ENCODE measurements at places on chromosomes 2 and 18.

DNA sequence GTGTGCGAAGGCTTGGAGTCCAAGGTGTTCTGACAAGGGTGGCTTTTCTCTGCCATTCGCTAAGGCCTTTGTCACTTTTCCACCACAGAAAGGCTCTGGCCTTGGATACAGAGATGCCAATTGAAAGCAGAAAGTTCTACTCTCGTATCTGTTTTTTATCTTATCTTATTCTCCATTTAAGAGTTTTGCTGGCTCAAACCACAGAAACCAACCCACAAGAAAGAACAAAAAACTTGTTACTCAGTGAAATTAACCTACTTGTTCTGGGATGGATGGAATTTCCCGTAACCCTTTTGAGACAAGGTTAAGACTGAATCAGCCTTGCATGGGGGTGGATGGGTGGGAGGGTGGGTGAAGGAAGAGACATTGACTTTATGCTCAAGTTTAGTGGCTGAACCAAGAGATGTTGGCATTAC lies 221.7 kb downstream of the CDH20 start:
- no peak for DNase-seq

DNA sequence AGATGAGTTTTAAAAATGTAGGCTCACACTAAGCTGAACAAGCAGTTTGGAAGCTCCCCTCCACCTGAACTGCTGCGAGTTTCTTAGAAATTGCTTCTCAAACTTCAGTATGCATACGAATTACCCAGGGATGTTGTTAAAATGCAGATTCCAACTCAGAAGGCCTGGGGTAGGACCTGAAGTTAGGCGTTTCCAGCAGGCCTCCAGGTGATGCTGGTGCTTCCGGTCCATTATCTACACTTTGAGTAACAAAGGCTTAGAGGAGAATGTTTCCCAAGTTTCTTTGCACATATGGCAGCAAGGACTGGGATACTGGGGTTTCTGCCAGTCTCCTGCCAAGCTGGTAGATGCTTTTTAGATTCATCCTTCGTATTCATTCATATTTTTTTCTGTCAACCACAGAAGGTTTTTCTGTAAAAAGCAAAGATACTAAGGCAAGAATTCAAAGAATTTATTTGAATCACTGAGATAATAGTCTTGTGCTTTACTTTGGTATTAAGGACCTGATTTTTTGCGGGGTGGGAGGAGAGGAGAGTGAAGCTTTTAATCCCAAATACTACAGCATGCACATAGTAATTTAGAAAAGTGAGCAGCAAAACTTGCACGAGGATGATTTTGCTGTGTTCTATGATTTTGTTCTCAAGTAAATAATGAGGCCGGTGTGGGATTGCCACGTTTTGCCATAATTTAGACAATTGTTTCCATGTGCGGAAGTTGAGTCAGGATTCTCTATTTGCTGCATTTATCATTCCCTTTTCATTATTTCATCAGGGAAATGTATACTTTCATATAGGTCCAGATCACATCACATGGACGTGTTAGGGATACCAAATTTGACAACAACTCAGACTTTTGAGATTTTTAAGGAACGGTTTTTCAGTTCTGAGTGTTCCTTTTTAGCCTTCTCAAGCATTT lies 137.6 kb upstream of the SPATS2L start:
- DNase-seq: no peak

DNA sequence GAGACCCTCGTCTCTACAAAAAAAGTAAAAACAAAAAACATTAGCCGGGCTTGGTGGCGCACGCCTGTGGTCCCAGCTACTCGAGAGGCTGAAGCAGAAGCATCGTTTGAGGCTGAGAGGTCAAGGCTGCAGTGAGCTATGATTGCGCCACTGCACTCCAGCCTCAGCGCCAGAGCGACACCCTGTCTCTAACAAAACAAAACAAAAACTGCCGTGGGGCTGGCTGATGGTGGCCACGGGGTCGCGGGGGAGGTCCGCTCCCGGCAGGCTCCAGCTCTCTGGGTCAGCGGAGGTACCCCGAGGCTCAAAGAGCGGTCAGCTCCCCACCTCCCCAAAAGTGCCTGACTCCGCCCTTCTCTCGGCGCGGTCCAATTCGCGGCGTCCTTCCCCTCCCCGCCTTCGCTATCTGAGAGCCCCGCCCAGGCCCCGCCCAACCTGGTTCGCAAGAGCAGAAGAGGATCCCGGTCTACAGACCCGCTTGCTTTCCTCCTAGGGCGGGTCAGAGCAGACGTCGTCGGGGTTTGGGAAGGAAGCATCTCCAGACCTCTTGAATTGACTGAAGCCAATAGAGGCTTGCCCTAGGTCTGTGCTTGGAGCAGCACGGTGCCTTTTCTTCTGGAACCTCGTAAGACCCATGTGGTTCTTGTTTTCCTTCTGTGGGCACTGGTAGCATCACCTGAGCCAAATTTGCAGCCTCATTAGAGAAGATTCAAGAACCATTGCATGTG lies 7.8 kb downstream of the RAX start:
- no peak for DNase-seq

- no peak for DNase-seq
These were observed 67.1 kb downstream of the MARCO start for GRCh38 chr2:119009110-119009509.

DNA sequence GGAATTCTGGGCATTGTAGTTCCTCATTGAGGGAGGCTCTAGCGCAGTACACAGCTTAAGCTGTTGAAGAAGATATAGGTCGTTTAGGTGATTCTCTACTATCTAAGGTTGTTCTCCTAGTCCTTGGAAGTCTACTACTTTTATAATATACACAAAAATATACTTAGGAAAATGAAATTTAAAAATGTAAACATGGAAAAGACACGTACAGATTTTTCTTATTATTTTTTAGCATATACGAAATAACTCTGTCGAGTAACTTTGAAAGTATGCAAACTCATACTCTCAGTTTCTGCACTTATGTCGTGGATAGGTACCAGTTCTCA lies 272 bp upstream of the FASTKD1 start:
- no peak for DNase-seq

DNA sequence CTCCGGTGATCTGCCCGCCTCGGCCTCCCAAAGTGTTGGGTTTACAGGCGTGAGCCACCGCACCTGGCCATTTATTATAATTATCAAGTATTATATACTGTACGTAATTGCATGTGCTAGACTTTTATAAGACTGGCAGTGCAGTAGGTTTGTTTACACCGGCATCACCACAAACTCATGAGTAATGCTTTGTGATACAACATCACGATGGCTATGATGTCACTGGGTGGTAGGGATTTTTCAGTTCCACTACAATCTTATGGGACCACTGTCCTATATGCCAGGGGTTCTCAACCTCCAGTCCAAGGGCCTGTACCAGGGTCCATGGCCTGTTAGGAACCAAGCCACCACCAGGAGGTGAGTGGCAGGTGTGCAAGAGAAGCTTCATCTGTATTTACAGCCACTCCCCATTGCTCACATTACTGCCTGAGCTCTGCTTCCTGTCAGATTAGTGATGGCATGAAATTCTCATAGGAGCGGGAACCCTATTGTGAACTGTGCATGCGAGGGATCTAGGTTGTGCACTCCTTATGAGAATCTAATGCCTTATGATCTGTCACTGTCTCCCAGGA lies 9.4 kb downstream of the SCYGR4 start:
- no peak for DNase-seq

DNA sequence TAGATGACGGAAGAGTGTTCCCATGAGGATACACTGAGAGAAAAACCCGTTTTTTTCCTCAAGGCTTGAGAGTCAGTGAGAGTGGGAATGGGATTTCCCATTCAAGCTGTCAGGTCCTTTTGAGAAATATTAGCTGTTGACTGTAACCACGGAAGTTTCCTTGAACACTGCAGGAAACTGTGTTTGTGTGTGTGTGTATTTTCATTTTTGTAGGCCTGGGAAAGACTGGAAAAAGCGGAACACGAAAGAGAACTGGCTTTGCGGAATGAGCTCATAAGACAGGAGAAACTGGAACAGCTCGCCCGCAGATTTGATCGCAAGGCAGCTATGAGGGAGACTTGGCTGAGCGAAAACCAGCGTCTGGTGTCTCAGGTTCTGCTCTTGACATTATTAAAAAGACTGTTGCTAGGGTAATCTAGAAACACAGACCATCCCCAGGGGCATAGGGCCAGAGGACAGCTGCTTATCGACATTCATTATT lies 98.8 kb upstream of the EML6 start:
- no peak for DNase-seq

DNA sequence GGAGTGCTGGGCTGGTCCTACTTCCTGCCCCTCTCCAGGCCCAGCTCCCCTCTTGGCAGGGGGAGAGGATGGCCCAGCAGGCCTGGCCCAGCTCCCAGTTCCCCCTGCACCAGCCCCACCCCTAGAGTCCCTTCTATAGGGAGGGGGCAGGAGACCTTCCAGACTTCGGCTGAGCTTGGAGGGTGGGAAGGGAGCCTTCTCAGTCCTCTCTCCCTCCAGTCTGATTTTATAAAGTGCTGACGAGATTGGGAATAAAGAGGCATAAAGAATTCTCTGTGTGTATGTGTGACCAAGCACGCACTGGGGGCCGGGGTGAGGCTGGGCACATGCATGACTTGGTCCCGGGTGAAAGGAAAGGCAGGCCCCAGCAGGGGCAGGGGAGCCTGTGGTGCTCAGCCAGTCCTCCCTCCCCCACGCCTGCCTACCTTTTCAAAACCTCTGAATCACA lies 5.1 kb downstream of the CHPF start:
- no peak for DNase-seq

- DNase-seq: no peak
These were observed 24.1 kb upstream of the ANXA4 start for GRCh38 chr2:69717861-69718273.

DNA sequence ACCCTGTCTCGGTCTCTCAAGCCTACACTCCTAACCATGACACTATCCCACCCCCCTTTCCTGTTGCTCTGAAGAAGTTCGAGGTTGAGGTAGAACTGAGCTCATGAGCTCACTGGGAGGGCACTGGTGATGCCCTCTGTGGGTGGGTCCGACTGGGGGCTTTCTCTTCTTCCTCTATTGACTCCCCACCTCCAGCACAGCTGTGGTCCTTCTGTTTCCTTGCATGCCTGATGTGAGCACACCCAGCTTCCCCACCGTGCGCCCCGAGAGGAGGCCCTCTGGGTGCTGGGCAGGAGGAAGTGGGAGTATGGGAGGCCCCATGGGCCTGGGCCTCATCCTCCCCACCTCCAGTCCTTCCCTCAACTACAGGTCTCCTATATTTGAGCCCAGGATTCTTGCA lies 20.9 kb downstream of the SPEG start:
- DNase-seq: no peak

DNA sequence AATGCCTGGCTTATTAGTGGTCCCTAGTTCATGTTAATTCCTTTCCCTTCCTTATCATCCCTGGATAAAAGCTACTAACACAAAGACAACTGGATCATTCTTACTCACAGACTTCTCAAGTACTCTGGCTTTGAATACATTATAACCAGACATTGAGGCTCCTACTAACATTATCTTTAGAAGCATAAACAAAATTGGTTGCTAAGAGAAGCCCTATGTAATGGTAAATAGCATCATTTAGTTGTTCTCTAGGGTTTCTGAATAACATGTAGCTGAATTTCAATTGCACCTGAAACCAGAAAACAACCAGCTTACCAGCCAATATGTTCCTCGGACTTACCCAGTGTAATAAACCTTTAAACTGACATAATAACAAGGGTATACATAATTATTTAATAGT lies 114.1 kb upstream of the NCKAP5 start:
- no peak for DNase-seq

GRCh38 chr18:77320971-77321559 lies 71.4 kb downstream of the GALR1 start:
- no peak for DNase-seq

DNA sequence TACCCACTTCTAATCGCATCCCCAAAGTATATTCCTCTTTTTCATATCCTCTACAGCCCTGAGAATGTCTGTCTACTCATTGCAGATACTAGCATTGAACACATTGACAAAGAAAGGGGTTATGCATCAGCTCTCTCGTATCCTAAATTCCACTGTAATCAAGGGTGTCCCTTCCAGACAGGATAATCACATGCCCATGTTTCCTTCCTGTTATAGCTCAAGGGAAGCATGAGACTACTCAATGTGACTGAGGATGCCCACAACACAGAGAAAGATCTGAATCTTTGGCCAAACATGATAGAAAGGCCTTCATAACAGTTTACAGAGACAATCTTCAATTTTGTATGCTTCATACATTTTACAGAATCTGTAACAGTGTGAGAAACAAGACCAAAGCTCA lies 69.2 kb downstream of the HIBCH start:
- DNase-seq: no peak

GRCh38 chr2:171811245-171811628 lies 82.8 kb downstream of the SLC25A12 start:
- no peak for DNase-seq

- DNase-seq: no peak
These were observed 54.8 kb downstream of the CRACDL start for GRCh38 chr2:98881153-98881650.

- DNase-seq: no peak
These were observed 43.6 kb upstream of the IHH start for GRCh38 chr2:219104107-219105035.

DNA sequence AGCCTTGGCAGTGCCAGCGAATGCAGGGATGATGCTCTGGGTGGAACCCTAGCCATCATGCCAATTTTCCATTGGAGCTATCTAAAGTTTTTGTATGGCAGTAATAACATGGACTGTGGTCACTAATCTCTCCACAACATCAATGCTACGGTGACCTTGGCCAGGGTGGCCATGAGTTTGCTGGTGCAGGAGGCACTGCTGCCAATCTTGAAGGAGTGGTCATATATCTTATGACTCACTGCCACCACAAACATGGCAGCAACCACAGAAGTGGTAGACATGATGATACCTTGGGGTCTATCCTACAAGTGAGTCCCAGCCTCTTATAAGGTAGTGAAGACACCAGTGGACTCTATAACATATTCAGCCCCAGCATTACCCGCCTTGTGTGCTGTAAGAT lies 104.6 kb downstream of the EVA1A start:
- DNase-seq: no peak

DNA sequence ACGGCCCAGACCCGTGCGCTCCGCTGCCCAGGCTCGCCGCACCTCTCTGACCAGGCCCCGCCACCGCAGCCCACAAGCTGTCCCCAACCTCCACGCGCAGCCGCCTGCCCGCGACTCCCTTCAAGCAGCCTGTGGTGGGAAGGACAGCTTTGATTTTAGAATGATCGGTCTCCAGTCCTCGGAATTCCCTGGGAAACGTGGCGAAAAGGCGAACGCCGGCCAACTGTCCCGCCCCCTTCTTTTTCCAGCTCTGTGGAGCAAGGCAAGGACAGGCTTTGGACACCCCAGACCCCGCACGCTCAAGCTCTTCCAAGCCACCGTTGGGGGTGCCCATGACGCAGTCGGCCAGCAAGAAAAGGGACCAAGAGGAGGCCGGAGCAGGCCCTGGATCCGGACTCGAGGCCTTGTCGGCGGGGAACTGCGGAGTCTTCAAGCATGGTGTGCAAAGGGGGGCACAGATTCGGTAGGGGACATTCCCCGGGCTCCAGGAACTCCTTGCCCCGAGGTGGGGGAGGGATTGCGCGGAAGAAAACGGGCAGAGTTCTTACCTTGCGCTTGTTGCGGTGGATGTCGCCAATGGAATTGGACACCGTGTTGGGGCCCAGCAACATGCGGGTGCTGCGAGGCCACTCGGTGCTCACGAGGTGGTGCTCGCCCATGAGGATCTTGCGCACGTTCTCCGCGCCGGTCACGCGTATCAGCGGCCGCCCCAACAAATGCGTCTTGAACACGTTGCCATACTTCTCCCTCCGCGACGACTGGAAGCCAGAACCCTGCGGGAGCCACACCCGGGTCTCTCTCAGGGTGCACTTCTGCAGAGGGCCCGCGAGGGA lies 4.0 kb downstream of the CYP26B1 start:
- DNase-seq: no peak

GRCh38 chr18:38450876-38451275 lies 885.3 kb upstream of the CELF4 start:
- no peak for DNase-seq
